Stimulated activated CD4-positive, alpha-beta T cell treated with anti-CD3 and anti-CD28 coated beads, Interleukin-2, amount 100 ng/mL, for 4 hours (primary cell): ENCODE measurements at places on chromosomes 2 and 18.

- DNase-seq, result no peak
Measured at GRCh38 chr2:232328516-232329460, 49.8 kb upstream of the ALPP start.

DNA sequence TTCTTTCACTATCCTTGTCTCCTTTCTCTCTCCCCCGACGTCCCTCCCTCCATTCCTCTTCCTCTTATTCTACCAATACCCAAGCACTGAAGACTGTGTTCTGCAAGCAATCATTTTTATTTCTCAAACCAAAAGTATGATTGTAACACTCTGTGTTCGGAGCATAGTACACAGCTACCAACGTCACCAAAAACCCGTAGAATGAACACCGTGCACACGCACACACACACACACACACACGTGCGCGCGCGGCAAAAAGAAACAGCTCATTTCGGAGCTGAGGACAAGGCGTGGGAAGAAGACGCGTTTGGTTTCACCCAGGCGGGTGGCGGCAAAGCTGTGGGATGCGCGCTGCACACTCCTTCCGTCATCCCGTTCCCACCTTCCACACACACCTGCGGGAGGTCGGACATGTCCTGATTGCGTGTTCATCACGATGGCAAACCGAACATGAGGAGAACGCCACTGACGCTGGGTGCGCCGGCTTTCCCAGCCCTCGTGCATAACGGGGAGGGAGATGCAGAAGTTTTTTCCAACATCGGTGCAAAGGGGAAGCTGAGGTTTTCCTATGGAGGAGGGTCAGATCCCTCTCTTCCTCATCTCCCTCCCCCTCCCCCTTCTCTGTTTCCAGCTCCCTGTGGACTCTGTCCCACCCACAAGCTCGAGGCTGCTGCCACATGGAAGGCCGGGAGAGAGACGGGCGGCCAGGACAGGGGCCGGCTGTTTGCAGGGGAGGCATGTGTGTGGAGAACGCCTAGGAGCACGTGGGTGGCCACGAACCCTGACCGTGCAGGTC lies 20.4 kb downstream of the MBP start:
- DNase-seq, result no peak

DNA sequence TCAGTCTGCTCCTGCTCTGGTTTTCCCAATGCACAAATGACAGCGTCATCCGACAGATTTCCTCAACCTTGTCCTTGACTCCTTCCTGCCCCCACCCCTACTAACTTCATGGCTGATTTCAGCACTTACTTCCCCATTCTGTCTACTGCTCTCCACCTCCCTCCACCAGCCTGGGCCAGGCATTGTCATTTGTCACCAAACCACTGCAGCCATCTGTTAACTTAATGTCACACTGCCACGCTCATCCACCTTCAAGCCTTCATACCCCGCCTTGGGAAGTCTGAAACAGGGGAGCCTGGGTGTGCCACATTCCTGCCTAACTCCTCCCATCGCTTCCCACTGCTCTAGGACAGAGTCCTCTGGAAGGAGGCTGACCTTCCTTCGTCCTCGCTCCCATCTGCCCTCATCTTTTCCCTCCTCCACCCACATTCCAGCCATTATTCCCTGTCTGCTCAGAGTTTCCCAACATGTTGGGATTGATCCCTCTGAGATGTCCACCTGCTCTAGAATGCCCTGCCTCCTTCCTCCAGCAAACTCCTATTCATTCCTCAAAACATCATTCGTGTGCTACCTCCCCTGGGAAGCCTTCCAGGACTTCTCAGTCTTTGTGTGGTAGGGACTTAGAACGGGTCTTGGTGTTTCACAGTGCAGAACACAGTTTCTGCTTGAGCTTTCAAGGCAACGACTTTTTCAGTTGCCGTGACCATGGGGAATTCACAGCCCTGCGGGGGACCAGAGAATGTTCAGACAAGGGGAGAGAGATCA lies 42.2 kb upstream of the SMAD7 start:
- DNase-seq, result no peak

- DNase-seq, result no peak
Measured at GRCh38 chr2:172403402-172403801, 24.0 kb upstream of the ITGA6 start.

- no peak for DNase-seq
Measured at GRCh38 chr2:159506202-159506601, 110.1 kb downstream of the BAZ2B start.

GRCh38 chr2:61853847-61854563 lies at the start of gene FAM161A:
Gene FAM161A, minus strand, starts transcription at chr2:61854060. Its CDS starts 19 bp downstream, at chr2:61854041.
- DNase-seq, result peak; percentile 53

DNA sequence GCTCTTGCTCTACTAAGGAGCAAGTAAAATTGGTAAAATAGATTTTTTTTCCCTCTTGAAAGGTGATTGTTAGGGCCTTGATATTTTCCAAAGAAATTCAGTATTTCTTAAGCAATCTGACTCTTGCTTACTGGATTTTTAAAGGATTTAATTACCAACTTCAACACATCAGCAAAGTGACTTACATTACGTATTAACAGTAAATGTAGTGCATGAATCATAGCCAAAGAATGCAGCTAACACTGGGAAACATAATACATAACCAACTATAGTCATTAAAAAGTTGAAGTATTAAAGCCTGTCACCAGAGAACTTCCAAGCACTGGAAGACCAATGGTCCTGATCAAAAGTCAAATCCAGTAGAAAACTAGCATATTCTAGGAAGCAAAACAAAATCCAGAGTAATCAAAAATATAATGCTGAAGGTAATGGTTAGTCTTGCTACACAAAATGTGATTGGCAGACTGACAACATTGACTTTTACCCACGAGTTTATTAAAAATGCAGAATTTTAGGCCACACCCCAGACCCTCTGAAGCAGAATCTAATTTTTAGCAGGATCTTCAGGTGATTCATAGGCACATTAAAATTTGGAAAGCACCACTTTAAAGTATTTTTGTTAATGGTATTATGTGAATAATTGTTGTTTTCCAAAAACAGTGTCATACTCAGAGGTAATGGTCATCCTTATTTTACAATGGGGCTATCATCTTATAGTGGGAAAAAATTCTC lies 31.8 kb upstream of the CAVIN2 start:
- no peak for DNase-seq

DNA sequence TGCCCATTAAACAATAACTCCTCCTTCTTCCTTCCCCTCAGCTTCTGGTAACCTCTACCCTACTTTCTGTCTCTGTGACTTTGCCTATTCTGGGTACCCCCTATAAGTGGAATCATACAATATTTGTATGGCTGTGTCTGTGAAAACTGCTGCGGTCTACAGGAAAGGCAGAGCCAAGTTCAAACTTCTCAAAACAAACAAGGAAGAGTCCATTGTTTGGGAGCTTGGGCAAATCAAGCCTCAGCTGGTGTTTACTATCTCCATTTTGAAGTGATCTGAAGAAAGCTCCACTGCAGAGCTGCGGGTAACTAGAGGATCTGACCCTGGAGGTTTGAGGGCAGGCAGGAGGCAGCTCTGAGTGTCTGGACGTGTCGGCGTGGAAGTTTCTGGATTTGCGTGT lies 48.6 kb upstream of the DAPL1 start:
- no peak for DNase-seq

- no peak for DNase-seq
Measured at GRCh38 chr2:238670111-238670585, 177.7 kb upstream of the TWIST2 start.

- DNase-seq, result no peak
Measured at GRCh38 chr2:239294571-239295054, 106.2 kb downstream of the HDAC4 start.

DNA sequence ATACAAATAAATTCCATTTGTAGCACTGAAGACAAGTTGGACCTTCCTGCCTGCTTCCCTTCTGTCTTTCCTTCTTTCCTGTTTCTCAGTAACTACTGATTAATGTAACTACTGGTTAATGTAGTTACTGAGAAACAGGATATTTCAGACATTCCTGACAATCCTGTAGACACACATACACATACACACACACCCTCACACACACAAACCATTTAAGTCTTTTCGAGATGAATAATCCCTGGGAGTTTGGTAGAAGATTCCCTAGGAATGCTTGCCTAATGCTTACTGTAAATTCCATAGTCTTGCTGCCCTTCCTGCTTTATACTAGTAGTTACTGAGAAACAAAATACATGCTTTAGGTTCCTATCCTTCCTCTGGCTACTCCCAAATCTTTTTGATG lies 83.9 kb downstream of the PIK3C3 start:
- no peak for DNase-seq

GRCh38 chr2:41521211-41521610 lies 526.6 kb upstream of the PKDCC start:
- DNase-seq, result no peak

GRCh38 chr2:64111426-64111825 lies 32.8 kb downstream of the PELI1 start:
- DNase-seq, result no peak

DNA sequence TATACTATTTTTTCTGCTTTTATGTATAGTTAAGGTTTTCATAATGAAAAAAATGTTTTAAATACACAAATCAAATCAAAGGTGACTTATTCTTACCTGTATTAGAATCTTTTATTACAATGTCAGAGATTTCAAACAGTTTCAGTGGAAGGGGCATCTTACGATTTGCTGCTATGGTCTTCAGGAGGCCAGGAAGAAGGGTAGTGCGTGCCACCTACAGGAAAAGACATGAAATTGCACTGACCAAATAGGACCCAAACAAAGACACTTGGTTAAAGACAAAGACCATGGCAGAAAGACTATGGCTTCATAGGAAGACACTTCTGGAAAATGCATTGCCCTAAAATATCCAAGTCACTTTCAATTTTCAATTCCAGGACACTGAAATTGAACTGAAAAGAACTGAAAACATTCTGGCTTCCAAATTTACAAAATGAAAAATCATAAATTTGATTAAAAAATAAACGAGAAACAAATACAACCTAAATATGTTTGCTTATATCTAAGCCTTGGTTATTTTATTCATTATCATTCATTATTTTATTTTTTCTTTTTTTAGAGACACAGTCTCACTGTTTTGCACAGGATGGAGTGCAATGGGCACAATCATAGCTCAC lies 42.1 kb downstream of the FARSB start:
- DNase-seq, result no peak

GRCh38 chr2:20596973-20597859 lies 53.7 kb downstream of the HS1BP3 start:
- DNase-seq, result no peak

- no peak for DNase-seq
Measured at GRCh38 chr2:16650287-16651249, 15.1 kb downstream of the CYRIA start.

GRCh38 chr2:36889795-36890194 lies 76.5 kb downstream of the STRN start:
- DNase-seq, result no peak

GRCh38 chr18:2920546-2921343 lies 73.9 kb downstream of the EMILIN2 start:
- no peak for DNase-seq

- no peak for DNase-seq
Measured at GRCh38 chr18:44246001-44246400, 434.7 kb upstream of the SETBP1 start.

DNA sequence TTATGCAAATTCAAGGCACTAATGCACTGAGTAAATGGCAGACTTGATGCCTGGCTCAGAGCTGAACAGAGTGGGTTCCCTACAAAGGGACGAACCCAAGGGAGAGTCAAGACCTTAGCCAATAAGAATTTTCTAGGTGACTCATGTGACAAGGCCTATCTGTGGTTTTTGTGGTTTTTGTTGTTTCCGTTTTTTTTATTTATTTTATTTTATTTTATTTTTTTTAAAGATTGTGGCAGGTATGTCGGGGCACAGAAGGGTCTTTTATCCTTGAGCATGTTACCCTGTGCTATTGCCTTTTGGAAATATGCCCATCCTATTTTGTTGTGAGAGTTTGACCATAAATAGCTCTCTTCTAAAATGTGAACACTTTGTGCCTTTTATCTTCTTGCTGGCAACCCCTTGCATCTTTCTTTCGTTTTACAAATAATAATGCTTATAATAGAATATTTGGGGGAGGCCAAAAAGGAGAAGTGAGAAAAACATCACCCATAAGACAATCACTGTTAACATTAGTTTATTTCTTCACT lies 113.4 kb upstream of the AQP4 start:
- no peak for DNase-seq
